ENCODE measurements at places on chromosomes 12 and 14.
A peak's percentile ranks its signal among the peaks of the same experiment; 100 is the strongest.

DNA sequence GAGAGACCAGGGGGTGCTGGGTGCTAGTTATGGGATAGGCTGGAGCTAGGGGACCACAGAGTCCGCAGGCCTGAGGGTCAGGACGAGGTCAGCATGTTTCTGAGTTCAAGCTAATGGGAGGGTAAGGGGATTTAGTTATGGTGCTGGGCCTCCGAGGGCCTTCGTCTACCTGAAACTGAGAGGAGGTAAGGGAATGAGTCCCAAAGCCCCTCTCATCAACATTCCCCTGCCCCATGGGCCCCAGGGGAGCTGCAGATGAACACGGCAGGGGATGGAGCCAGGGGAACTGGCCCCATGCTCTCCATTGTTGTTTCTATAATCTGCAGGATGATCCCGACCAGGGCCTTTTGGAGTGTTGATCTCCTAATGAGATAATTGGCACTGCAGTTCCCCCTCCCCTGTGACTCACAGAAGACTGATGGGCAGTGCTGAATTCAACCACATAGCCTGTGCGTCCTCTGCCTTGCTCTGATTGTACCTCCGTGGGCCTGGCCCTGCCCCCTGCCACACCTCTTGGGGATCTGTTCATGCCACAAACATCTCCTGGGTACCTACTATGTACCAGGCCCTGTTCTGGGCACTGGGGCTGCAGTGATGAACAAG, 21.4 kb downstream of the FAIM2 start:
- no peak for DNase-seq

GRCh38 chr14:90388437-90388836, 8.4 kb upstream of the CALM1 start:
- peak; percentile 66 for DNase-seq

- DNase-seq, result no peak
Measured at GRCh38 chr12:59843260-59843843, 247.5 kb downstream of the SLC16A7 start.

- DNase-seq, result peak; percentile 67
Measured at GRCh38 chr12:107131832-107132616, 38.7 kb upstream of the CRY1 start.

DNA sequence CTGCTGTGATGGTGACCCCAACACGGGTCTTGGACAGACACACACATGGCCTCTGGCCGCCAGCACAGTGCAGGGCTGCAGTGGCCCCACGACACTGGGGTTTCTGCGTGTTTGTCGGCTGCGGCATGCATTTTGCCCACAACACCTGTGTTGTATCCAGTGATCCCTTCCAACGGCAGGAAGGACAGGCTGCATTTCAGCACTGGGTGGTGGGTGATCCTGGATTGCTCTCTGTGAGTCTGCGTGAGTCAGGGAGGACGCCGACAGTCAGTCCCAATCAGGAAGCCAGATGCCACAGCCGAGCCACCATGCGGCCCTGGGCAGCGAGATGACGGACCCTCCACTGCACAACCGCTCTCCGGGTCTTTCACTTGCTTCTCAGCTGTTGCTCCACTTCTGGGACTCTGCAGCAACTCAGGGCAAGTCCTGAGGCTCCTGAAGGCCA, 20.6 kb downstream of the LRTM2 start:
- DNase-seq, result no peak

DNA sequence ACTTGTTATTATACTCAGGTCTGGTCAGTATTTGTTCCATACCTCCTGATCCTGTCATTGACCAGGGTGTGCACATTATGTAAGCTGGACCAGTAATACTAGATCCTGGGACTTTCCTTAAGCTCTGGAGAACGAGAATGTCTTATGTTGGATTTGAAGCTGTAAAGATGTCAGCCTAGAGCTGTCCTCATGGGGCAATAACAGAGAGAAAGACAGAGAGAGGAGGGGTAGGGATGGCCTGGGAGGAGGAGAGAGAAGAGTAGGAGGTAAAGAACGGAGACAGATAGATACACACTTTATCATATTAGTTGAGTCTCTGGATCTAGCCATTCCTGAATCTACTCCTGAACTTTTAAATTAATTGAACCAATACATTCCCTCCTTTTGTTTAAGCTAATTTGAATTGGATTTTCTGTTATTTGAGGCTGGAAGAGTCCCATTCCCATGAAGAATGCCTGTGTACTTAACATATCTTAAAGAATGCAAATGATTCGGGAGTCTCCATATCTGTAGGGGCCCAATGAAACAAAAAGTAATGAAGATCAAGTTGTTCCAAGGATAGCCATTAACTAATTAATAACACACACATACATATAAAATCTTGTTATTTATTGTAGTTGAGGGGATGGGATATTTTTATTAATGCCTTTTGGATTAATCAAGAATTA, 55.9 kb downstream of the PLEKHA5 start:
- no peak for DNase-seq

DNA sequence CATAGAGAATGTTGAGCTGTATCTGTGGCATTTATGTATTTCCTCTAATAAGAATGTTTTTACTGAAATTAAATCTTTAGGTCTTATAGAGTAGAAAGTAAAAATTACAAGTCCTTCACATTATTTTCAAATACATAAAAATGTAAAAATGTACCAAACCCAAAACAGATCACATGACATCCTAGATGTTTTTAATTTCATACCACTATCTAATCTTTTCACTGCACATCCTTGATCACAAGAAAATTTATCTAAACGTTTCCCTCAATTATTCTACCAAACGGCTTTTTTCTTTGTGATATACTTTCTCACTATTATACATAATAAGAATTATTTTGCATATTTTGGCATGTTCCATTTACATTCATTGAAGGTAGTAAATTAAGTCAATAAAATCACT, 18.3 kb downstream of the SGPP1 start:
- DNase-seq, result no peak

GRCh38 chr14:92534932-92535643, 21.5 kb downstream of the RIN3 start:
- no peak for DNase-seq

GRCh38 chr12:120922279-120922678, 18.1 kb upstream of the SPPL3 start:
- no peak for DNase-seq
